ENCODE measurements at places on chromosomes 6 and 20.

- DNase-seq: peak; percentile 72
Measured at GRCh38 chr6:14601490-14601889, 483.9 kb downstream of the CD83 start.

- no peak for DNase-seq
Measured at GRCh38 chr20:36391456-36391855, 85.3 kb downstream of the DLGAP4 start.

- no peak for DNase-seq
Measured at GRCh38 chr6:72418495-72418894, 203.4 kb upstream of the KCNQ5 start.

DNA sequence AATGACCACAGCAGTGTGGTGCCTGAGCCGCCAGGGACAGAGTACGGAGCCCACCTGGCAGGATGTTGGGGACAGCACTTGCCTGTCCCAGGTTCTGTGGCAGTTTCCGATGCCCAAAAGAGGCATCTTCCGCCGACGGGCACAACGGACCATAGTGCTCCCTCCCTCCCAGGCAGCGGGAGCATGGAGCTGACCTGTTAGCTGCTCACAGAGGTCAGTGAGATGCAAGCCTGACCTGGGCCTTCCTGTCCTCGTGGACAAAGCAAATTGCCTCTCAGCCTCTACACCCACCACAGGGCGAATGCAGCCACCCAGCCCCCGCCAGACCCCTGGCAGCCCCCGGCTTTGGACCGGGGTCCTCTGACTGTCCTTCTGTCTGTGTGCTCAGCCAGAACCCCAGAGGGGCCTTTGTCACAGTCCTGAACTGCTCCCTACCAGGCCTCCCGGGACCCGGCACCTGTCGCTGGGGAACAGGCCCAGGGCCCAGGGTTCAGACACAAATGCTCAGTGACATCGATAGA lies 16.2 kb upstream of the FRMD1 start:
- no peak for DNase-seq

DNA sequence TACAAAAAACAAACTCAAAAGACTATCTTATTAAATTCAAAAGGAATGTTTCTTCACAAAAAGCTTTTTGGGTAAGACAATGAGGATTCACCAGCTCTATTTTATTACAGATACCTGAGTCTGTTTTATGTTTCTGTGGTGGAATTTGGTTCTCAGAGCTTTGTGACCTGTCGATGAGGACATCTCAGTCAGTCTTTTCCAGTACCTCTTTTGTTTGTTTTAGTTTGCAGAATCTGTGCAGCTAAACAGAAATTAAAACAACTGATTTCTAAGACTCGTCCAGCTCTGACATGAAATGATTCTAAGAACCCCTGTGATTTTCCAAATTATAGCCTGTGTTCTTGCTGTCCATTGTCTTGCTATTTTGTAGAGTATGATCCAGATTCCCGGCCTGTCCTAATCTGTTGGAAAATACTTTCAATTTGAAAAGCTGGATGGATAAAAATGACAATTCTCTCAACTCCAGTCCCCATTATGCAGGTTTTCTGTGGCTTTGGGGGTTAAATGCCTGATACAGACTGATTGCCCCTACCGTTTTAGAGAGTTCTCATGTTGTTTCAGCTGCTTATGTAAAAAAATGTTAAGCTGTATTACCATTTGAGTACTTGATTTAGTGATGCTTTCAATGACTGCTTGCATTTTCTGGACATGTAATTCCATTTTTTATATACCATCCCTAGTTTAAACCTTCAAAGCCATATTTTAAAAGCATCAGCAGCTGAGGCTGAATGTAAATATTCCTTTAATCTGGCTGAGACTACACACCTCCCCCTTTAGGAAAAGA lies 94.2 kb upstream of the TAB2 start:
- no peak for DNase-seq

- peak; percentile 96 for DNase-seq
Measured at GRCh38 chr6:31814677-31815024, 432 bp downstream of the HSPA1L start.

- DNase-seq: no peak
Measured at GRCh38 chr6:54689620-54690019, 157.0 kb upstream of the FAM83B start.

DNA sequence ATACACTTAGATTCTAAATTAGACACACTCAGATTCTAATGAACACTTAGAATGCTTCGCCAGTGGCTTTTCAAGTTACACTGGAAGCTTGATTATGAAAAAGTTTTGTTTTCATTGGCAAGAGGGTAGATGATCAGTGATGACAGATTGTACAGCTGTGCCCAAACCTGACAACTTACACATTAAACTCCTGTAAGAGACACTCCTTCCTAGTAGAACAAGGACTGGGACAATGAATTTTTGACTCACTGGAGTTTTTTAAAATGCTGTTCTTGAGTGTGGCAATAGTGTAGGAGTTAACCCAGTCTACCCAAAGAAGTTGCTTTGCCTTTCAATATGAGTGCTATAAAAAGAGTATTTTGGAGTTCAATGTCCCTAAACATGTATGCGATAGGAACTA lies 140.8 kb downstream of the SLC16A10 start:
- no peak for DNase-seq

- DNase-seq: no peak
Measured at GRCh38 chr20:52033313-52033712, 158.3 kb downstream of the ZFP64 start.

- no peak for DNase-seq
Measured at GRCh38 chr6:37602801-37603200, 94.9 kb downstream of the MDGA1 start.

DNA sequence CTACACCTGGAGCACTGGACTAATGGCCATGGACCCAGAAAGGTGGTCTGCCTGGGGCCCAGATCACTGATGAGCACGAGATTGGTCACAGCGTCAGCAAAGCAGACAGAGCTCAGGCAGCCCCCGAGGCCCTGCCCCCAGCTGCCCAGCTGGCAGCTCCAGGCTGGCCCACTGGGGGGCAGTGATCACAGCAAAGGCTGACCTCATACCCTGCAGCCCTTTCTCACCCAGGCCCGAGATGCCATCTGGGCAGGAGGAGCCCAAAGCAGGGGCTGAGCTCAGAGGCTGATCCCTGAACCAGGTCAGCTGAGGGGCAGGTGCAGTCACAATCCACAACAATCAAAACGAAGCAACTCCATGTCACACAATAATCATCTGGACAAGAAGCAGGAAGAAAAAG lies 4.1 kb downstream of the MAP1LC3A start:
- peak; percentile 17 for DNase-seq

GRCh38 chr6:92559611-92560010 lies 859.7 kb downstream of the EPHA7 start:
- DNase-seq: no peak

GRCh38 chr20:9458138-9458796 lies 56.1 kb upstream of the LAMP5 start:
- peak; percentile 7 for DNase-seq

DNA sequence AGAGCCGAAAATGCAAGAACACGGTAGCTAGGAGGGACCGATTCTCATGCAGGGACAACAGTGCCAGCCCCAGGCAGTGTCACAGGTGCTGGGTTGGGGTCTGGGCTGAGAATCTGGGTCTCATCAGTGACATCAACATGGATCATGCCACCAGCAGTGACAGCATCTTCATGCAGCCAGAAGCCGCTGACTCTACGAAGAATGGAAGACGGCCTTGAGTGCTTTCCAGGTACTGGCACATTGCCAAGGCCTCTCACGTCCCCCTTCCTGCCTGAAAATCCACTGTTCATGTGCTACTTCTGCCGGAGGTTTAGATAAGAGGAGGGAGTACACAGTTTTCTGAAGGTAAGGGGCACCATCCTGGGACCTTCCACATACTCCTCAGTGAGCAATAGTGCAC lies 141.1 kb upstream of the FOXQ1 start:
- peak; percentile 86 for DNase-seq

DNA sequence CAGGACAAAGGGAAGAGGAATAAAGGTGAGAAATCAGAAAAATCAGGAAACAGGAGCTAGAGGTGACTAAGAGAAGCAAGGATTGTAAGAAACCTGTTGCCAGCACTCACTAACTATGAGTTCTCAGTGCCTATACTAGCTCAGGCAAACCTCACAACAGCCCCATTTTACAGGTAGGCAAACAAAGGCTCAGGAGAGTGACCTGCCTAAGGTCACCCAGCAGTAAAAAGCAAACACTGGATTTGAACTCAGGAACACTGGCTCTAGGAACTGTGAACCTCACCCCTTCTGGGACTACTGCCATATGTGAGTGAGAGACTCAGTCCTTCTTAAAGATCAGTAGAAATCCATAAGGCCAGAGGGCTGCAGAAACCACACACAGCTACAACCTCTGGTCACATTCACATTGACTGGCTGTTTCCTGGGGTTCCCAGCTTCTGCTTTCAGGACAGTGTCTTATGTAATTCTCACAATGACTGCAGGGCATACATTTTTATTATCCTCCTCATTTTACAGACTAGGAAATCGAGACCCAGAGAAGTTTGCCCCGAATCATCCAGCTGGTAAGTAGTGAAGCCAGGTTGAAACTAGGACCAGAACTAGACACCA lies 80.7 kb upstream of the MAFB start:
- DNase-seq: no peak

DNA sequence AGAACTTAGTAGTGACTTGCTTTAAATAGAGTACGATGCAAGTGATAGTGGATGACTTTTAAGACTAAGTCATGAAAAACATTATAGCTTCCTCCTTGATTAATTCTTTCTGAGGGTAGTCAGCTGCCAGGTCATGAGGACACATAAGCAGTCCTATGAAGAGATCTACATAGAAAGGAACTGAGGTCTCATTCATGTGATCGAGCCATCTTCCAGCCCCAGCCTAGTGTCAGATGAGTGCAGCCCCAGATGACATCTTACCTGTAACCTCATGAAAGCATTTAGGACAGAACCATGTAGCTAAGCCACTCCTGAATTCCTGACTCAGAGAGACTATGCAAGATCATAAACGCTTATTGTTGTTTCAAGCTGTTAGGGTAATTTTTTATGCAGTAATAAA lies 67.7 kb downstream of the AK9 start:
- no peak for DNase-seq

DNA sequence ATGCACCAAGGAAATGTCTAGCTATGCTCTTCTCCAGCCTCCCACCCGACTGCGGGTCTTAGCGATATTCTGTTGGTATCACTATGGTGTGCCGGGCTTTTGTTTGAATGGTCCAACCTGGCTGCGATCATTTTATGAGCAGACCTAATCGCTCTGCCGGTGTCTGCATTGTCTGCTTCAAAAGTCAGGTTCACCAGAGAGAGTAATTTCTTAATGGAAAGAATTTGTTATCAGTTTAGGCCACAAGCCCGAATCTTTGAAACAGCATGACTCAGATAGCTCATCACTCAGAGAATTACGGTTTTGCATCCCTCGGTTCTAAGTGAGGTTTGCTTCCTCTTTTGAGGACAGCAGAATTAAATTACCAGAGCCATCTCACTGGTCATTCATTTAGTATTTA lies 521.0 kb upstream of the ARID1B start:
- no peak for DNase-seq

GRCh38 chr6:11362564-11362963 lies 130.1 kb upstream of the NEDD9 start:
- no peak for DNase-seq

GRCh38 chr20:21099751-21100577 lies 6.2 kb downstream of the LINC00237 start:
- peak; percentile 27 for DNase-seq

- no peak for DNase-seq
Measured at GRCh38 chr6:97669191-97670031, 386.4 kb upstream of the MMS22L start.

DNA sequence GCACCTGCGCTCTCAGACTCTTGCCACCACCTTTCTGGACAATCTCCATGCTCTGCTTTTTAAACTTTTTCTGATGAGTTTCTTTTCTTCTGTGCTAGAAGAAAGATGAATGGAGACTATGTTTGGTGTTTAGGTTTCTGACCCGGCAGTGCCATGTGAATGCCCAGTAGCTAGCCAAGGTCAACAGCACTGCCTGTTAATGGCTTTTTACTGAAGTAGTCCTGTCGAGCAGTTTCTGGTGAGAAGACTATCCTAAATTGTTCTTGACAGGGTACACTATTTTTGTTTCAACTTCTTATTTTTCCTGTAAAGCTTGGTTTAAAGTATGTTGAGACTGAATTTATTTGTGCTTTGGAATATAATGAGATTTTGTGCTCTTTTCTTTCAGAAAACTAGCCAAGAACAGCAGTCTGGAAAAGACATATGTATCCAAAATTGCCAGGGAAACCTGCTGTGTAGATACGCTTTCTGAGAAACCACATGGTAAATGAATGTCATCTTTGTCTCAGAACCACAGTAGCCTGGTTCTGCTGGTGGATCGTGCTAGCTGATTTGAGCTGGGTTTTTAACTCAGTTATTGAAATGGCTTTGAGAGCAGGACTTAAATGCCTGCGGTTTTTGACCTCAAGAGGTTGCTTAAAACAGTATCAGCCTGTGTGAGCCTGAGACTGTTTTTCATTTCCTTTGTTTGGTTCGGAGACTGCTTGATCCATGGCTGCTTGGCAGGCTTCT lies 48.1 kb downstream of the KCNS1 start:
- DNase-seq: no peak

- DNase-seq: no peak
Measured at GRCh38 chr6:83169106-83169505, 24.0 kb downstream of the PGM3 start.

DNA sequence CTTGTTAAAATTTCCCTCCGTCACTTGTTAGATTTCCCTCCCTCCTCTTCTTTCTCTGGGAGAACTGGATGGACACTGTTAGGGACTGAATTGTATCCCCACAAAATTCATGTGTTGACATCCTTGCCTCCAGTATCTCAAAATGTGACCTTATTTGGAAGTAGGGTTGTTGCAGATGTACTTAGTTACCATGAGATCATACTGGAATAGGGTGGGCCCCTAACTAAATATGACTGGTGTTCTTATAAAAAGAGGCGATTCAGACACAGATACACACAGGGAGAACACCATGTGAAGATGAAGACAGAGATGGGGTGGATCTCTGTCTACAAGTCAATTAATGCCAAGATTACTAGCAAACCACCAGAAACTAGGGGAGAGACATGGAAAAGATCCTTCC lies 139.5 kb downstream of the ALDH8A1 start:
- no peak for DNase-seq

GRCh38 chr20:62918147-62918546 lies 8.2 kb downstream of the DIDO1 start:
- no peak for DNase-seq

GRCh38 chr6:79755967-79756366 lies 124.8 kb downstream of the SH3BGRL2 start:
- DNase-seq: no peak

DNA sequence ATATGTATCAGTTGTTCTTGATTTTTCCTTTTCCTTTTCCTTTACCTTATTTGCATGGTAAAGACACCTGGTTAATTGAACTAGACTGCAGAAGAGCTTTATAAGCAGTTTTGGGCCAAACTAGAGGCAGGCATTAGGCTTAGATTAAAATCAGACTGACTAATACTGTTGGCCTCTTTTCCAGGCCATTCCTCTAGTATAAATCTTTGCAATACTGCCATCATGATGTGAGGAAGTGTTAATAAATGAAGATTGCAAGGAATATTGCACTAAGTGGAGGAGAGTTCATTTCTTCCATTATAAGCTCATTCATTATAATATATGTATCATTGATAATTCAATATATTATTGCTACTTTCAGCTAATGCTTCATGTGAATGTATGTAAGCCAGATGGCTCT lies 163.8 kb downstream of the MMUT start:
- no peak for DNase-seq

All from NCI-H1105 treated with DMSO at 0.1 percent for 48 hours (cell line).